ENCODE measurements at places on chromosomes 6 and 20.

DNA sequence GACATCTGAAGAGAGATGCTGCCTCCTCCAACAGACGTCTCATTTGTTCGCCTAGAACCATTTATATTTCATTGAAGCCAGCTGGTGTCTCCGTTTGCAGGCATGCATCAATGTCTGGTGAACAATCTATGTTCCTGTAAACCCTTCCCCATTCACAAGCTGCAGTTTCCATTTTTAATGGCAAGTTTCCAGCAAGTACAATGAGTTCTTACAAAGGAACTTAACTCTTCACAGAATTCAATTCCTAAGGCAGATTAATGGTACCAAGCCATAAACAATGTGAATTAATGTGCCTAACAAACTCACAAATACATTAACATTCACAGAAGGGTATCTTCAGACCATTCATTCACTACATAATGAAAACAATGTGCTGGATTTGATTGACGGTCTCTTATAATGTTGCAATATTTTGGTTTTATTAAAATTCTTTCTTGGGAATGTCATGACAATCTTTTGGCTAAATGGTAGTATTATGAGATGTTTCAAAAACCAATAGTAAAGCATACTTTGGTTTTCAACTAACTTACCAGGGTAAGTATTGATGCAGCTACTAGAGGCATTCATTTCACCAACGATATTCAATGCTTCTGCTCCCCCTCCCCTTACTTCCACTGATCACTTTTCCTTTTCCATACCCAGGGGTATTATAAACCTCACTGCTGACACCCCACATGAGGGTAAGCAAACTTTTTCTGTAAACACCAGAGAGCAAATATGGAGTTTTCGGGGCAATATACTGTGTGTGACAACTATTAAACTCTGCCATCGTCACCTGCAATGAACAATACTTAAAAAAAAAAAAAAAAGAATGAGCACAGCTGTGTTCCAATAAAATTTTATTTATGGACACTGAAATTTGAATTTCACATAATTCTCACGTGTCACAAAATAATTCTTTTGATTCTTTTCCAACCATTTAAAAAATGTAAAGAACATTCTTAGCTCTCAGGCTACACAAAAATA, 4.2 kb downstream of the AKIRIN2 start:
- peak; percentile 48 for DNase-seq

- DNase-seq = peak; percentile 86
Measured at GRCh38 chr6:90086517-90086916, 192.2 kb downstream of the GJA10 start.

GRCh38 chr6:116323863-116324262, 44.1 kb upstream of the TSPYL1 start:
- no peak for DNase-seq

- peak; percentile 47 for DNase-seq
Measured at GRCh38 chr6:48111143-48111506, at the start of gene PTCHD4. Gene PTCHD4 (minus strand): TSS chr6:48111197. CDS start chr6:48068957, 42,240 bp downstream.

GRCh38 chr20:18436847-18437246, 30.0 kb downstream of the DZANK1 start:
- no peak for DNase-seq

GRCh38 chr6:7916959-7917358, 6.4 kb upstream of the TXNDC5 start:
- no peak for DNase-seq

DNA sequence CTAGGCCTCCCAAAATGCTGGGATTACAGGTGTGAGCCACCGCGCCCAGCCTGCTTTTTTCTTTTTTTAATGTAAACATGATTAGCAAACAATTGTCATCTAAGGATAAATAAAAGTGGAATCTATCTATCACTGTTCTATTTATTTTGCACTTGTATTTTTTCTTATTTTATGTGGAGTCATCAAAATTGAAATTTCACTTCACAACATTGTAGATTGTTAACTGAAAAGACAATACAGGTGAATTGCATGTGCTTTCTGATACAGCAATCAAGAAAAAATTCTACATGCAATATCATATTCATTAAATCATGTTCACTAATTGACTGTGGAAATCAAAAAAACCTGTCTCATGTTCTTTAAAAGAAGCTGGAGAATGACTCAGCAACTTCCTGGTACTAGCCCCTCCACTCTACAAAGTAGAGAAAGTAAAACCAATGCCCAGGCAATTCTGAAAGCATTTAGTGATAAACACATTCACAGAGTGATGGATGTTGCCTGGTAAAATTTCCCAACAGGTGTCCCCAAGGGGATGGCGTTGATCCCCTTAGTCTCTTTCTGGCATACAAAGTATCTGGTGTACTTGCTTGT, 10.7 kb upstream of the RFX6 start:
- DNase-seq = no peak

GRCh38 chr20:23245553-23246181, 104.9 kb upstream of the NXT1 start:
- peak; percentile 52 for DNase-seq

DNA sequence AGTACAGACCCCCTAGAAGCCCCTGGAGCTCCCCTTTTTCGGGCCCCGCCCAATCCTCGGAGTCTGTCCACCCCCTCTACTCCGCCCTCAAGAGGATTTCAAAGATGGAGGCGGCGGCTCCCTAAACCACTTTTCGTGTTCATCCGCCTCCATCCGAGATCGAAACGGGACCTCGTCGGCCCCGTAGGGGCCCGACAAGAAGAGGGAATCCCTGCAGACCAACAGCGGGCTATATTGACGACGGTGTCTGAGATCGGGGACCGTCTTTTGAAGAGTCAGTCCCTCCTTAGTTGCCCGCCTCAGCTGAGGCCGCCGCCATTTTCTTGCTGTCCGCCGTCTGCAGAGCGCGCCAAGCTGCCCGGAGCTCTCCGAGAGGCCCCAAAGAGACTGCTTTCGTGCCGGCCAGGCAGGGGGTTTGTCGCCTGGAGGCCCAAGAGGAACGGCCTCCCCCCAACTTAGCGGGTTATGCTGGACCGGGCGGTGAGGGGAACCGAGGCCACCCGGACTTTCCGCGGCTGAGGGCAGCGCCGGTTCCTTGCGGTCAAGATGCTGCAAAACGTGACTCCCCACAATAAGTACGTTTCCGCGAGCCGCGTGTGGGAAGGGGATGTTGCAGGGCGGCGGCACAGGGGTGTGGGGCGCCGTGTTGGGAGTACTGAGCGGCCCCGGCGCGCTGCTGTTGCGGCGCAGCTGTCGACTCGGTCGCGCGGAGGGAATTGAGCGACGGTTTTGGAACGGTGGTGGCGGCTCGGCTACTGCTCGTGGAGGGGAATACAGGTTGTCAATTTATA, 4.2 kb downstream of the BRD2 start:
- DNase-seq = no peak

DNA sequence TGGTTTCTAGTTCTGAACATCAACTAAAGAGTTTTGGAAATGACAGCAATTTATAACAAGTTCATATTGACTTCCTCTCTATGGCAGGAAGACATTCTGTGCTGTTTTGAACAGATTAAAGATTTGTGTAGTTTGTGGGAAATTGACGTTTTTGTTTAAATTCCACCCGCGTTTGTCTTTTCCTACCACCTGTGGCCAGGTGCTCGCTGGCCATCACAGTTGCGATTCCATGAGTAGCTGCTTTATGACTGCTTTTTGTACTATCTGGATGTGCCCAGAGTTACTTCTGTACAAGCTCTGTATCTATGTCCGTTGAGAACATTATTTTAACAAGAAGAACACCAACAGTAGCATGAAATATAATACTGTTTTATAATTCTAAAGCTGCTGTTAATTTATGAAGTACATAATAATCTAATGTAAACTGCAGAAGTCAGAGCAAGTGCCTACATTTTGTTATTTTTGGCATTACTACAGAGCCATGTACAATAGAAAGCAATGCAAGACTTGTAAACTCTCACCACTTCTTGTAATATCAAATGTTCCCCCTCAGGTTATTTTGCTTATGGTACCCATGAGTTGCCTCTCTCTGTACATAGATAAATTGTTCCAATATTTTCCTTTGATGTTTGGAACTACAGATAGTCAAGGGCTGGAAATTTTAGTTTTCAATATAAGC, 33.5 kb downstream of the ZBTB2 start:
- DNase-seq = no peak

DNA sequence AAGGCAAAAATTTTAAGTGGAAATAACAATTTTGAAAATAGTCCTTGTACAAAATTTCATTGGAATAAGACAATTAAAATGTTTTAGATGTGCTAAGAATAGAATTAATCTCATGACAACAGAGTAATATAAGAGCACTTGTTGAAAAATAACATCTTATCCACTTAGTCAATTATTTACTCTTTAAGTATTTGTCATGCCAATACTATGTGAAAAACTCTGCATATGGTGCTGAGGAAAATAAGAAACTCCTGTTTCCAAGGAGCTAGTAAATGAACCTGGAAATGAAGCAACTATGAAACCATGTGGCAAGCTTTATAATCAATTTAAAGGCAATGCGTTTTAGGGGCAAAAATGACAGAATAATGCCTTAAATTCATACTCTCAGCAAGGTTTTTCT, 42.7 kb upstream of the HCRTR2 start:
- no peak for DNase-seq

DNA sequence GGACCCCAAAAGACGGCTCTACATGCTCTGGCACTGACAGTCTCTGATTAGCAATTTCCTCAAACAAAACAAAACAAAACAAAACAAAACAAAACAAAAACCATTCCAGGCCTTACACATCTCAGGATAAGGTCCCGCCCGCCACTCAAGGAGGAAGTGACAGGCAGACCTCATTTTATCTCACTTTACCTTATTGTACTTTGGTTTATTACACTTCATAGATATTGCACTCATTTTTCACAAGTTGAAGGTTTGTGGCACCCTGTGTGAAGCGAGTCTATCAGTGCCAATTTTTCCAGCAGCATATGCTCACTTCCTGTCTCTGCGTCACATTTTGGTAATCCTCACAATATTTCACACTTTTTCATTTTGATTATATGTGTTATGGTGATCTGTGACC, 15.2 kb downstream of the ZBP1 start:
- DNase-seq = no peak

- no peak for DNase-seq
Measured at GRCh38 chr6:76852776-76853175, 610.5 kb downstream of the HTR1B start.

GRCh38 chr6:141482796-141483597, 649.7 kb upstream of the GJE1 start:
- DNase-seq = peak; percentile 14

DNA sequence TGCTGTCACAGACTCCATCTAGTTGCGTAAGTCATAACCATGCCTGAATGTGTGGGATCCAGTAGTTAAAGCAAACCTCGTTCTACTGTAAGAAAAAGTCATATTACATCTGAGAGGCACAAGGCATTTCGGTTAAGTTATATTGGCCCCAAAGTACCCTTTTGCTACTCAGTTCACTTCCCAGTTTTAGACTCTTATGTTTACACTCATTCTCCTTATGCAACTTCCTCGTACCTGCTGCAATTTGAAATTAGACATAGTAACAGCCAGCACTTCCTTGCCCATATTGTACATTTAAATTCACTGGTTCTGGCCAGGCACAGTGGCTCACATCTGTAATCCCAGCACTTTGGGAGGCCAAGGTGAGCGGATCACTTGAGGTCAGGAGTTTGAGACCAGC, 37.0 kb downstream of the PEX7 start:
- no peak for DNase-seq

DNA sequence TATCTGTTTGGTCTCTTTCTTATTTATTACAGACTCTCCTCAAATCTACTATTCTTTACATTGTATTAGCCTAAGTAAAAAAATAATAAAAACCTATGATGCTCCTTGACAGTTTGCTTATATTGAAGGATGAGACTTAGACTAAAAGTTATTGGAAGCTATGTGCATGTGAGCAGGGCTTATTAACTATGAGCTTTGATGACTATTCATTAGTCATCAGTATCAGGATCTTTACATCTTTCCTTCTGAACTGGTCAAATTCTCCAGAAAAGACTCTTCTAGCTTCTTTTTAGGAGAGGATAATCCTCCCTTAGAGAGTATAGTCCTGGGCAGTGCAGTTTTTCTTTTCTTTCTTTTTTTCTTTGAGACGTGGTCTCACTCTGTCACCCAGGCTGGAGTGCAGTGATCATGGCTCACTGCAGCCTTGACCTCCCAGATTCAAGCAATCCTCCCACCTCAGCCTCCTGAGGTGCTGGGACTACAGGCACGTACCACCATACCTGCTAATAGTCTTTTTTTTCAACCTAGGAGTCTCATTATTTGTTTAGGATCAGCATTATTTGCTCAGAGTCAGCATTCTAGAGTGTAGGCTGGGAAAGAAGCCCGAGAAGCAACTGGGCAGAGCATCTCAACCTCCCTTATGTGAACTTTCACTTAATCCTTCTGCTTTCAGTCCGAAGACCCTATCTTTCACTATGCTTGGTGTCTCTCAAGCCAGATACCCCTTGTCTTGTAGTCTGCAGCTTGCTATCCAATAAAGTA, 37.1 kb upstream of the YWHAB start:
- DNase-seq = no peak

DNA sequence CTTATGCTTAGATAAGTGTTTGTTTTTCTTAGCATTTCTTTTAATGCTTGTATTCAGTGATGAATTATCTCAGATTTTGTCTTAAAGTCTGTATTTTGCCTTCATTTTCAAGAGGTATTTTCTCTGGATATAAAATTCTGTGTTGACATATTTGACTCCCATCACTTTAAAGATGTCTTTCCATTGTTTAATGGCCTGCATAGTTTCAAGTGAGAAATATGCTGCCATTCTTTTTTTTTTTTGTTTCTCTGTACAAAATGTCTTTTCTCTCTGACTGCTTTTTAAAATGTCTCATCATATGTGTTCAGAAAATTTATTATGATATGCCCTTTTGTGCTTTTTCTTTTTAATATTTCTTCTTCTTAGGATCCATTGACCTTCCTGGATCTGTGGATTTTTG, 578.0 kb upstream of the NOX3 start:
- no peak for DNase-seq

GRCh38 chr20:1868856-1869255, 26.4 kb upstream of the SIRPA start:
- no peak for DNase-seq

- no peak for DNase-seq
Measured at GRCh38 chr20:56636716-56637115, 7.6 kb downstream of the TFAP2C start.

DNA sequence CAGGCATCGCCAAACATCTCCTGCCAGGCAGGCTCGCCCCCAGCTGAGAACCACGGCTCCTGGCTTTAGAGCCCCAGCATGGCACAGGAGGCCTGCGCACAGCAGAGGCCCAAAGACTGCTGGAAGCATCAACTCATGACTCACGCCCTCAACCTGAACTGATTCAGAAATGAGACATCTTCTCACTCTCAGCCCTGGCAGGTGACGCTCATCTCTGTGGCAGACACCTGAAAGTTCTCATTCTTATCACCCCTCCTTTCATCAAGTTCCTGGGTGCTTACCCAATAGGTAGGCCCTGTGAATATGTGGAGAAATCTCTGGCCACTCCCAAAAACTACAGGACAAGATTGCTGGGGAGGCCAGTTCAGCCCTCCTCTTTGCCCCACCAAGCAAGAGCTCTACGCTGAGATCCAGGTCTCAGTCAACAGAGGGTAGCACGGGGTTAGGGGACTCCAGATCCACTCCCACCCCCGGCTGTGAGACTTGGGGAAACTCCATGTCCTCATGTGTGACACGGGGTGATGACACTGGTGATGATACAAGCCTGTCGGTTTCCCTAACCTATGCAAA, 11.3 kb downstream of the NFATC2 start:
- DNase-seq = no peak

- DNase-seq = no peak
Measured at GRCh38 chr20:32476684-32477593, 108.2 kb downstream of the NOL4L start.

Data from kidney capillary endothelial cell (primary cell).